Panc1 (cell line): ENCODE measurements at places on chromosomes 1 and 21. TPM values are rescaled to one million over a fixed set of nuclear protein-coding genes. Genes with fewer than 3 reads are reported as not detected.

Gene CYP4A22
- not detected for total RNA-seq

Gene RNU1-4
- total RNA-seq = 1,290 TPM

Gene KHDRBS1
- 163 TPM for total RNA-seq

Gene PGLYRP3
- not detected for total RNA-seq

Gene IER5
- total RNA-seq = 20.4 TPM

Gene ATP6V1G3
- total RNA-seq = not detected

Gene FOXD3
- 0.80 TPM for total RNA-seq

Gene TNFRSF18
- 4.3 TPM for total RNA-seq

Gene PAX7
- not detected for total RNA-seq

Gene ACKR1
- total RNA-seq = not detected

Gene VWA1
- 858 TPM for total RNA-seq
